Psoas muscle (tissue), 8 donors: ENCODE measurements at places on chromosomes 4 and X. TPM values are rescaled to one million over a fixed set of nuclear protein-coding genes. Genes with fewer than 3 reads are reported as not detected.

The PDE6B gene
- not detected for total RNA-seq

DNA sequence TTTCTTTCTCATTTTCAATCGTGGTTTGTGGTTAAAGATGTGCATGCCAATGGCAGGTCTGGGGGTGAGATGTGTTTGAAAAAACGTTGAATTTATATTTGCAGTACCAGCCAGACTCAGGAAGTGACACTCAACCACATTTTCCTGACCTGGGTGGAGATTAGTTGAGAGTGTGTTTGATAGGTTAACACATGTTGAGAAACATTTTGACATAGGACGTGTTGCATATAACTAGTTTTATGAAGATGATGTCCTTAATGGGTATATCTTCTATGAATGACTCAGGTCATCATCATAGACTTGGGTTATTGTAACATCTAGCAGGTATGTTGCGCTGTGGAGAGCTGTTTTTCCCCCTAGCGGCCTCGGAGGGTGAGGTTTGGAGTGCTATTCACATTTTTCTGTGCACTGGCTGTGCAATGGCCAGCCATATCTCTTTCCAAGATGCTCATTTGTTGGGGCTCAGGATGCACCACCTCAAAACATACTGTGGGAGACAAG lies 21.7 kb upstream of the CD38 start:
- no peak for DNase-seq

The ARMCX6 gene
- total RNA-seq: 32.1 TPM

- no peak for DNase-seq
These were observed 75.4 kb downstream of the TMEM131L start for GRCh38 chr4:153541456-153542096.

GRCh38 chrX:5748586-5749150 lies 480.0 kb downstream of the NLGN4X start:
- DNase-seq: no peak

The TTC29 gene
- not detected for total RNA-seq

GRCh38 chr4:102842367-102842766 lies 15.0 kb upstream of the UBE2D3 start:
- DNase-seq: no peak
